NCI-H187 treated with DMSO at 0.1 percent for 48 hours (cell line): ENCODE measurements at places on chromosomes 7 and 10.

GRCh38 chr7:82413237-82413636 lies 30.3 kb downstream of the CACNA2D1 start:
- peak; percentile 49 for DNase-seq

- peak; percentile 4 for DNase-seq
Measured at GRCh38 chr7:2353936-2354185, 766 bp upstream of the EIF3B start.

DNA sequence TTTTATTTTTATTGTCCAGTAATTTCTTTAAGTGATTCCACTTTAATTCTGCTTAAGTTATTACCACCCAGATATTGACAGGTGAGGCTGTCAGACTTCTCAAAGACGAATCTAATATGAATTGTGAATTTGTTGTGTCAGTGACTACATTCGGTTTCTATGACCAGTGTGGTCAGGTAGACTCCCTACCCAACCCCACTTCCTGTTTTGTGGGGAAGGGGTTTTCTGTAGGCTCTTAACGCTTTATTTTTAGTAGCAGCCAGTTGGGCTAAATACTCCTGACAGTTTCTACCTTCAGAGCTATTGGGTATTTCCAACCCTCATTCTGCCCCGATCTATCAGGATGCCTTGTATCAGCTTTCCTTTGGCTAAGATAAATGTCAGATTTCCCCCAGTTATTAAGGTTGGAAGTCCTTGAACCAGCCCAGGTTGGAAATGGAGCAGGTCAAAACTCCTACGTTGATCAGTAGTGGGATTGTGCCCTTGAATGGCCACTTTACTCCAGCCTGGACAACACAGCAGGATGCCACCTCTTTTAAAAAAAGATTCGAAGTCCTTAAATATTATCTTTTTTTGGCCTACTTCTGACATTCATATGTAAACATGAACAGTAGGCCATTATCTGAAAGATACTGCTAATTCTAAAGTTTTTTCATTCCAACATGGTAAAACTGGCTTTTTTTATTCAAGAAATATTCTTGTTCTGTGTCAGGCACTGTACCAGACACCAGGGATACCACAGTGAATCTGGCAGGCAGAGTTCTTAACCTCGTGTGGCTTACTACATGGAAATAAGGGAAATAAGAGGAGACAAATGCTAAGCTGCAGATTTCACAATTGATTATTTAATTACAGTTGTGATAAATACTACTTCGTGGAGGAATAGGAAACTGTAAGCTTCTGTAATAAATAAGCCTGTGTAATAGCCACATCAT lies 133.3 kb upstream of the SAMD8 start:
- DNase-seq: no peak

GRCh38 chr7:7257899-7258692 lies 75.8 kb downstream of the C1GALT1 start:
- DNase-seq: no peak
